CD4-positive, alpha-beta T cell treated with Interleukin-4 for 4 hours (primary cell): ENCODE measurements at places on chromosomes 2 and 18.

- DNase-seq, result no peak
Measured at GRCh38 chr2:55452879-55453278, 33.2 kb upstream of the CCDC88A start.

- no peak for DNase-seq
Measured at GRCh38 chr18:74524097-74524496, 10.2 kb upstream of the CNDP1 start.

GRCh38 chr2:37820471-37820986, 104.6 kb upstream of the RMDN2 start:
- no peak for DNase-seq

GRCh38 chr18:49753643-49754042, 59.7 kb downstream of the ACAA2 start:
- DNase-seq, result no peak

DNA sequence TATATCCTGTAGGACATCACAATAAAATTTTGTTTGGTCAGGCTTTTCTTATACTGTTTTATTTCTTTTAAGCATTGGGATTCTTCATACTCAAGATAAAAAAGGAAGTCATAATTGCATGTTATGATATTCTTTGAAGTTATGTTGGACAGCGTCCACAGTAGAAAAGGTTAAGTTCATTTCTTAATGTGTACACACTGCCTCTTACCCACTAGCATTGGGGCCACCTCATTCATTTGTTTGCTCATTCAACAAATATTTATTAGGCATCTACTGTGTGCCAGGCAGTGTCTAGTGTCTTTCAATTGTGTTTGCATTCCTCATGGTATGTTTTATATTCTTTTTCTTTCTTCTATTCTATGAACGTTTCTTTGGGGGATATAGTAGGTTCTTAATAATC, 70.2 kb downstream of the PTPRM start:
- DNase-seq, result no peak
